Articular chondrocyte of knee joint (primary cell): ENCODE measurements at places on chromosomes 3 and 15. TPM values are rescaled to one million over a fixed set of nuclear protein-coding genes. Genes with fewer than 3 reads are reported as not detected.

The XCR1 gene
- not detected in 2 replicates for total RNA-seq

The AMIGO3 gene
- 0.32 TPM in 1 of 2 replicates, not detected in the other for total RNA-seq

The SLC12A8 gene
- 1.6 and 2.3 TPM in 2 replicates for total RNA-seq

The LINGO1 gene
- total RNA-seq = 0.11 and 0.13 TPM in 2 replicates

The CLK3 gene
- 38.8 and 52.3 TPM in 2 replicates for total RNA-seq

The NR2E3 gene
- not detected in 2 replicates for total RNA-seq
